GM04504 (cell line): ENCODE measurements at places on chromosomes 4 and X.

- DNase-seq: no peak
These were observed 87.4 kb downstream of the KIT start for GRCh38 chr4:54745031-54745770.

DNA sequence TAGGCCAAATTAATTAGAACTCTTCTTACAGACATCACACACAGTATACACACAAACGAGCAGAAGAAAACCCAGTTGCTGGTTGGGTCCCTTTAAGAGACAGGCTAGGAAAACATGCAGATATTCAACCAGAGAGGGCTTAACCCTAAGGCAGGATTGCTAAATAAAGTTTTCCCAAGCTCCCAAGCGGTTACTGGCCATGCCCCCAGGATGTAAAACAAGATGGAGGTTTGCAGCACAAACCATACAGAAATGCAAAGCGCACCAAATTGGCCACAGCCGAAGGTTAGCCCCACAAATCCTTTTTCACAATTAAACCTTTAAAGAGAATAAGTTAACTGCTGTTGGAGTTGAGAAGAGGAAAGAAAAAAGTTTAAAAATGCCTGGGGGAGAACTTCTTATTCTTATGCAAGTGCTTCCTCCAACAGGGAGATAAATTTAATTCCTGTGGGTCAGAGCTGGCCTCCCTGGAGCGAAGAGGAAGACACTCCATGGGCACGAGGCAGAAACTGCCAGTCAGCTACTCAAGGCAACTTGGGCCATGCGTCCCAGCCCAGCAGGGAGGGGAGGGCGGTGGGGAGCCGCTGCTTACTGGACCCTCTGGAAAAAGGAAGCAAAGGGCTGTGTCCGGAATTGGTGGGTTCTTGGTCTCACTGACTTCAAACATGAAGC is 167.6 kb upstream of the ARSJ start:
- DNase-seq: no peak

DNA sequence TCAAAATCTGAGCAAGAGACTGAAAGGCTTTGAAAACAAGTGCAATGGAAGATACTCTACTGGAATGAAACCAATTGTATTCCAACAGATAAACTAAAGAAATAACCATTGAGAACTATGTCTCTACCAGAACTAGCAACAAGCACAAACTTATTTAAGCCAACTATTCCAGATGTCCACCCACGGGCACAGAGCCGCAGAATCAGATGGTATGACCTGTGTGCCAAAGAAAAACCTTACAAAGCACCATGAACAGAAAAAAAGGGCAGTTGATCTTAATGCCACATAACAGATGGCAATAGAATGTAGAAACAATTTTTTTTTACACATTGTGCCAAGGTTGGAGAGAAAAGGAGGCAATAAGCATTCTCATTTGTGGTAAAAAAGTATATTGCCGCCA is 269.3 kb upstream of the ADGRL3 start:
- no peak for DNase-seq

GRCh38 chr4:142402900-142403299 is 443.2 kb downstream of the INPP4B start:
- DNase-seq: no peak

GRCh38 chrX:275476-275966 is 5.7 kb upstream of the PLCXD1 start:
- no peak for DNase-seq

DNA sequence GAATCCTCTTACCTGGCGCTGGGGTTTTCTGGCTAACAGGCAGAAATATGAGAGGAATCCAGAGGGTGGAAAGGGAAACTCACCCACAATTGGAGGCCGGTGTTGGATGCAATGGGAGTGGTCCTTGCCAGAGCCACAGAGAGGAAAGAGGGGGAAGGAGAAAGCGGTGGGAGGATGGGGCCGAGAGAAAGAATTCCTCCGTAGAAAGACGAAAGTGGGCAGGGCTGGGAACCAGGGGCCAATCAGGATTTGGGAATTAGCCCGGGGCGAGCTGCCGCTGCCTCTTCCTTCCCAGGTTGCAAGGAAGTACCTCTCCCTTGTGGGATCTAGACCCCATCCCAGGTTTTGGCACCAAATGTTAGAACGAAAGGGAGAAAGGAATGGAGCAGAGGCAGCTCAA is 83.1 kb upstream of the SPIN4 start:
- DNase-seq: no peak

DNA sequence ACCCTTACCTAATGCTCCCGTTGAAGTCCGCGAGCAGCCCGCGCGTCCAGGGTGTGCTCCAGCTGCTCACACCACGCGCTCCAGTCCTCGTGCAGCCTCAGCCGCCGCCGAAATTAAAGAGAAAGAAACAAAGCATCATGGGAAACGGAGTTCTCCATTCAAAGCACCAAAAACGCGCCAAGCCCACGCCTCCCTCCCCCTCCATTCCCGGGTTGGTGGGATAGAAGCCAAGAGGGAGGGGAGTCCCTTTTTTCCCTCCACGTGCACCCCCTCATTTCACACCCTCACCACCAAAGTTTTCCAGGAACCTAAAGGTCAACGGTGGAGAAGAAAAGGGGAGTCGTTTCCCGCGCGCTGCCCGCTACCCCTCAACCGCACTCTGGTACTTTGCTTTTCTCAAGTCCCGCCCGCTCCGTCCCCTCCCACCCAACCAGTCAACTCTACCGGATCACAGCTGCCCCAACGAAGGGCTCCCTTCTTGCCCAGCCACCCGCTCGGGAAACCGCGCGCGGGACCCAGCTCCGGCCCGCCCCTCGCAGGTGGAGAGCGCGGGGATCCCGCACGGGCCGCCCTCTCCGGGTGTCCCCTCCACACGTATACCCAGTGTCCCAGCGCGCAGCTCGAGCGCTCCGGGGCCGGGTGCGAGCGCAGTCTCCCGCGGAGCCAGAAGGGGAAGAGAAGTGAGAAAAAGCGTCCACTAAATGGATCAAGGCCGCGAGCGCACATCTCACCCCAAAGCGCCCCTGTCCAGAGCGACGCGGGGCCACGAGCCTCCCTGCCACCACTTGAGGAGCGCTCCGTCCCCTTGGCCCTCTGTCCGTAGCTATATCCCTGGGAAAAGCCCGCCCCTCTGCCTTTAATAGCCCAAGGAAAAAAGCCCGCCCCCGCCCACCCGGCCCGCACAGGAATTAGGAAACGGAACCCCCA is 65.1 kb upstream of the CCDC160 start:
- no peak for DNase-seq

DNA sequence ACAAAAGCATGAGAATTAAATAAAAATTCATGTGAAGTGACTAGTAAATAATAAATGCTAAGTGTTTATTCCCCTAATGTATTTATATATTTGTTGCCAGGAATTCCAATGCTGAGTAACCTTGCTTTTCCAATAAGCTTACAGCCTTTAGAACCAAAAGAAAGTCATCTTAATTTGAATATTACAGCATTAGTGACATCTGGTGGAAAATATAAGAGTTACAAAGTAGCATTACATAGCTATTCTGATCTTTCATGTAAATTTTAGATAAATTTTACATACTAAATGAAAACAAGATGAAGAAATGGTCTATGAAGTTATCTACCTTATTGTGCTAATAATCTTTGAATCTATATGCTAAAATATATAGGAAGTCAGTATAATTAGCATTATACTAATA is 10.4 kb downstream of the MAD2L1 start:
- peak; percentile 10 for DNase-seq

DNA sequence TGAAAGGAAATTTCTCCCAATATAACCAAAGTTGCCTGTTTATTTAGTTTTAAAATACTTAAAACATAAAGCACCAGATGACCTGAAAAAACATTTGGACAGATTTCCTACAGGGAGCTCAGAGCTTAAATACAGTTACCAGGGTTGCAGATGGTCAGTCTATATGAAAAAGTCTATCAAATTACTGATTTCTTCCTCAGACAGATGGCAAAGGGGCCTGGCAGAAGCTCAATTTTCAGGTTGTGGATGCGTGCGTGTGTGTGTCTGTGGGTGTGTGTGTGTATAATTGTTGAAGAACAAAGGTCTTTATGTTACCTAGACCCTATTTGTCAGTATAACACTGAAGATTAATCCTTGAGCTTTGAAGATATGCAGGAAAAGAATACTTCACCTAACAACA is 169.4 kb downstream of the MAD2L1 start:
- DNase-seq: no peak

GRCh38 chrX:132668178-132668577 is 179.3 kb upstream of the MBNL3 start:
- no peak for DNase-seq

GRCh38 chrX:370963-371745 is 15.6 kb downstream of the PPP2R3B start:
- no peak for DNase-seq

GRCh38 chr4:167196344-167197012 is 37.8 kb downstream of the SPOCK3 start:
- DNase-seq: no peak

- no peak for DNase-seq
These were observed 5.7 kb upstream of the TMEM156 start for GRCh38 chr4:39037941-39038340.

DNA sequence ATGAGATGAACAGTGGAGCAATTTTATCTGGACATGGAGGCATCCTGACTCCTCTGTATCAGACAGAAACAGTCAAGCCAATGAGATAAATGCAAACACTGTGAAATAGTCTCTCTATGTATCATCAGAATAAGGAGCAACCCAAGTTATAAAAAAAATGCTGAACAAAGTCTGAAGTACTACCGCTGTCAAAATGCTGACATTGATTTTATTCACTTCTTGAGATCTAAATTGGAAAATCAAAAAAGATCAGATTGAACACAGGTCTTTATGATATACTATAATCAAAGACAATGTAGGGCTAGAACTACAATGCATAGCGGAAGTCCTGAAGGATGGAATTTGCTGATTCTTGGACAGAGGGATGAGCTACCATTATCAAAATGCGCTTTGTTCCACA is 76.1 kb downstream of the FTHL17 start:
- no peak for DNase-seq

DNA sequence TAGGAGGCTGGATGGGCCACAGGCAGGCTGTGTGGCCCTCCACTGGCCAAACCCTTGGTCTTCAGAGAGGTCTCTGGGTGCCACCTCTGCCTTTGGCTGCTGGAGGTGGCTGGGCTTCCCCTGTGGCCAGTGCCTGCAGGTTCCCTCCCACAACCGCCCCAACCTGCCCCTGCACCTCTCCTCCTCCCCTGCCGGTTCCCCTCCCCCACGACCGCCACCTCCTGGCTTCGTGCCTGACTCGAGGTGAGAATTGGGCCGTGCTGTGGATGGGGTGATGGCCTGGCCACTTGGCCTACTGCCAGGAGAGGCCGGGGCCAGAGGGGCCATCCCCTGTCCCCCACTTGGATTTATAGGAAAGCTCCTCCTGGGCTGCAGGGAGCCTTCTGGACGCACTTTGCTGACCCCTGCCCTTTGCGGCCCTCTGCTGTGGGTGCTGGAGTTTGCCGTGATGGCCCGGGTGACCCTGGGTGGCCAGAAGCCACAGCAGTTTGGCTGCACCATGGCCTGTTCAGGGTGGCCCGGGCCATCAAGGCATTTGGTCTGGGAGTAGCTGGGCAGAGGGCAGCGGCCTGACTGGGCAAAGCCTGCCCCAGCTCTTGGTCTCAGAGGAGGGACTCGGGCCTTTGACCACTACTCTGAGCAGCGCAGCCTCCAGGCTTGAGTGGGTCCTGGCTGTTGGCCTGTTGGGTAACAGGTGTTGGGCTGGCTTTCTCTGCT is 3.8 kb downstream of the NAT8L start:
- DNase-seq: no peak

DNA sequence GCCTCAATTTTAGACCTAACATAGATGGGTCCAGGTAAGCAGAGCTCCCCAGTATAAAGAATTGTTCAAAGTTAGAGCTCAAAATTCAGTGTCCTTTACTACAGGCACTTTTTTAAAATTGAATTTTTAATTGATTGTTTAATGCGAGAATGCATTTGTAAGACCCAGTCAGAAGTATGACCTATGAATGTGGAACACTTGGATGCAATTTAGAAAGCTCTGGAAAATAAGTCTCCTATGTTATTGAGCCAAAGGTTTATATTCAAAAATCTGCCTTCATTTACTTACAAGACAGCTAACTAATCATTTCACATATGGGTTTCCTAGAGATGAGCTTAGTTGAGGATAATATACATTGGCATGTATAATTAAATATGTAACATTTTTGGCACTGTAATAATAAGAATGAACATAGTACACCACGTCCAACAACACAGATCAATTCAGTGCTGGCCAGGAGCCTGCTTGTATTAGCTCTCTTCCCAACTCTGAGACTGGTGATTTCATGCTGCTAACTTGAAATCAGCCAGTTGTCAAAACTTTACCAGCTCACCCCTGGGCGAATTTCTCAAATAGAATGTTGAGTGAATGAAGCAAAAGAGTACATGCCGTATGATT is 197.2 kb upstream of the NPY2R start:
- no peak for DNase-seq
